ENCODE measurements at places on chromosomes 4 and X. TPM values are rescaled to one million over a fixed set of nuclear protein-coding genes. Genes with fewer than 3 reads are reported as not detected.
A peak's percentile ranks its signal among the peaks of the same experiment; 100 is the strongest.

DNA sequence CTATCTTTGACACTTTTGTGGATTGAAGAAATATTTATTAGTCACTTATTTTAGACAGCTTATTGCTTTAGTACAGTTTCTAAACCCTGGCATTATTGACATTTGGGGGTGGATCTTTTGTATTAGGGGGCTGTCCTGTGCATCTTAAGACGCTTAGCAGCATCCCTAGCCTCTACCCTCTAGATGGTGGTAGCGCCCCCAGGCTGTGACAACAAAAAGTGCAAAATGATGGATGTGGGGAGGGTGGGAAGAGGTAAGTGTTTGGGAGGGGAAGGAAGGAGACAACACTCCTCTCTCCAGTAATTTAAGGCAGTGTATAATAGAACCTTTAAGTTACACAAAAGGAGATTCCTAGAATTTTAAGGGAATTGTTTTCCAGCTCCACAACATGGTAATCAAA, 1210.6 kb downstream of the C4orf33 start:
- DNase-seq: no peak

SPANXD gene
- not detected for total RNA-seq

GRCh38 chrX:154117566-154117965, 20.0 kb upstream of the MECP2 start:
- no peak for DNase-seq

LDB2 gene
- 35.2 TPM for total RNA-seq

DNA sequence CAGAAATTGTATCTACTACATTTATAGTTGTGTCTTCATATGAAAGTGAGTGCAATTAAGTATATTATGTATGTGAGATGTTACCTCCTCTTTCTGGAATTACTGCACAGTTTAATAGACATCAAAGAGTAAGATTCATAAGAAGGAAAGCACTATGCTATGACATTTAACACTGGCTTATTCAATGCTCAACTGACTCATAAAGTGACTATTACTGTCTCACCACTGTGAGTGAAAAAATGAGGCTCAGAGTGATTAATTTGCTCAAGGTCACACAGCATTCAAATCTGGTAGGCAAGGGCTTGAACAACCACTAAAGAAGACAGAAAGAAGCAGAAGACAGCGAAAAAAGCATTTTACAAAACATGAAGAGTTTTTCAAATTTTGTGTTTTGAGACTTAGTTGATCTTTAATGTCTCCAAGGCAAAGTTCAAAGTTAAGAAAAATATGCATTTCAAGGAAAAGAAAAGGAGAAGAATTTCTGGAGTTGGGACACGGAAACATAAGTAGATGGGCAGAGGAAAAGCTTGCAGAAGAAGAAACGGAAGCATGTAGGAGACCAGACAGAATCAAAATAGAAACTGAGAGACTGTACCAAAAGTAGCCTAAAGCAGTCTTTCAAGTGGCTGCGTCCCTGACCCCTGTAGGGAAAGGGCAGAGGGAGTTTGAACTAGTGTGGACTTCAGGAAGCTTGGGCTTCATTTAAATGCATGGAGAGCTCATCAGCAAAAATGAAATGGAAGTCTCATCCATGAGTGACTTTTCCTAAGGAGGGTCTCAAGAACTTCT, 66.3 kb downstream of the KCNIP4 start:
- no peak for DNase-seq

DNA sequence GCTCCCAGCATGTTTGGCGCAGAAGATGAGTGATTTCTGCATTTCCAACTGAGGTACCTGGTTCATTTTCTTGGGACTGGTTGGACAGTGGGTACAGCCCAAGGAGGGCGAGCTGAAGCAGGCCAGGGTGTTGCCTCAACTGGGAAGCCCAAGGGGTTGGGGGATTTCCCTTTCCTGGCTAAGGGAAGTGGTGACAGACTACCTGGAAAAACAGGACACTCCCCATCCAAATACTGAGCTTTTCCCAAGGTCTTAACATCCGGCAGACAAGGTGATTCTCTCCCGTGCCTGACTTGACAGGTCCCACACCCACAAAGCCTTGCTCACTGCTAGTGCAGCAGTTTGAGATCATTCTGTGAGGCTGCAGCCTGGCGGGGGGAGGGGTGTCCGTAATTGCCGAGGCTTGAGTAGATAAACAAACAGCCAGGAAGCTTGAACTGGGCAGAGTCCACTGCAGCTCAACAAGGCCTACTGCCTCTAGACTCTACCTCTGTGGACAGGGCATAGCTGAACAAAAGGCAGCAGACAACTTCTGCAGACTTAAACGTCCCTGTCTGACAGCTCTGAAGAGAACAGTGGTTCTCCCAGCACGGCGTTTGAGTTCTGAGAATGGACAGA, 307.7 kb upstream of the ARSJ start:
- DNase-seq: no peak

DNA sequence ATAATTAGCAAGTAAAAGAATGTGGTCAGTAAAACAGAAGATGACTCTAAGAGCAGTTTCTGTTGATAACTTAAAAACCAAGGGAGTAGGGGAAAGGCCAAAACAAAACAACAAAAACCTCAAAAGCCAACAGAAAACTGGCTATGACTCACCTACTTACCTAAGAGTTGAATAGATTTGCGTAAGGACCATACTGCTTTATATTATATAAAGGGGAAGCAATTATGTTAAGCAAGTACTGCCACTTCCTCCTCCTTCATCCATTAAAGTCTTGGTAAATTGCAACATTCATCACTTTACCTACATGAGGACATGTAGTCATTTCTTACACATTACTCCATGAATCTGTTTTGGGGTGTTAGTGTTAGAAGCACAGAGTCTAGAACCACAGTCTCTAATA, 85.9 kb upstream of the FAM47A start:
- no peak for DNase-seq

GRCh38 chr4:28702571-28702970, 1841.9 kb downstream of the STIM2 start:
- DNase-seq: no peak

DNA sequence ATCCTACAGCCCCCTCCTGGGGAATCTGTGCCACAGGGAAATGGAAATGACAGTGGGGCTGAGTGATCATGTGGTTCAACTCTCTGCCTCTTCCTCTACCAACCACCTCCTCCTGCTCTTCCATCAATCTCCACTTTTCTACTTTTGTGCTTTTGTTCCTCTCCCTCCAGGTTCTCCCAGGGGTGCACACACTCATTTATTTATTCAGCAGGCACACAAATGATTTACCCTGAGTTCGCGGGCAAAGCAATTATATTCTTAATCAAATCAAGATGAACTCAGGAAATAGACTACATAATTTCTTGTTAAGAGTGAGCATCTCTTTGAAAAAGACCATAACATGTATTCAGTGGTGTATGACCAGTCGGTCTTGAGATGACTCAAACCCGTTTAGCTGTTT, 69.2 kb downstream of the VCX3A start:
- DNase-seq: no peak

PABPC1L2A gene
- total RNA-seq: not detected

GRCh38 chrX:50719614-50720013, 94.4 kb downstream of the SHROOM4 start:
- no peak for DNase-seq

DNA sequence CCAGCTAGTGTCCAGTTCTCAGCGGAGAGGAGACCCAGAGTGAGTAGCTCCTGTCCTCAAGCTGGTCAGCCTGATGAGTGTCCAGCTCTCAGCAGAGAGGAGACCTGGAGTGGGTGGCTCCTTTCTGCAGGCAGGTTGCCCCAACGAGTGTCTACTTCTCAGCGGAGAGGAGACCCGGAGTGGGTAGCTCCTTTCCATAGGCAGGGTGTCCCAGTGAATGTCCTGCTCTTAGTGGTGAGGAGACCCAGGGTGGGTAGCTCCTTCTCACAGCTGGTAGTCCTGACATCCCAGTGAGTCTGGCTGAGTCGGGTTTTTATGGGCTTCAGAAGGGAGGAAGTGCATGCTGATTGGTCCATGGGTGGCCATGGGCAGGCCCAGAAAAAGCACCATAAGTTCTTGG, 55.7 kb upstream of the NUDT6 start:
- no peak for DNase-seq

GRCh38 chrX:10618961-10619360, 1.4 kb downstream of the MID1 start:
- DNase-seq: no peak

DNA sequence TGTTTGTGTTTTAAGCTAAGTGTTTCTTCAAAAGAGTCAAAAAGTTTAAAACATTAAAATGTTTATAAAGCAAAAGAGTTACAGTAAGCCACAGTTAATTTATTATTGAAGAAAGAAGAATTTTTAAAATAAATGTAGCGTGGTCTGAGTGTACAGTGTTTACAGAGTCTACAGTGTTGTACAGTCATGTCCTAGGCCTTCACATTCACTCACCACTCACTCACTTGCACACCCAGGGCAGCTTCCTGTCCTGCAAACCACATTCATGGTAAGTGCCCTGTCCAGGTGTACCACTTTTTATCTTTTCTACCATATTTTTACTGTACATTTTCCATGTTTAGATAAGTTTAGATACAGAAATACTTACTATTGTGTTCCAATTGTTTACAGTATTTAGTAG, 239.7 kb upstream of the AGA start:
- DNase-seq: no peak

DNA sequence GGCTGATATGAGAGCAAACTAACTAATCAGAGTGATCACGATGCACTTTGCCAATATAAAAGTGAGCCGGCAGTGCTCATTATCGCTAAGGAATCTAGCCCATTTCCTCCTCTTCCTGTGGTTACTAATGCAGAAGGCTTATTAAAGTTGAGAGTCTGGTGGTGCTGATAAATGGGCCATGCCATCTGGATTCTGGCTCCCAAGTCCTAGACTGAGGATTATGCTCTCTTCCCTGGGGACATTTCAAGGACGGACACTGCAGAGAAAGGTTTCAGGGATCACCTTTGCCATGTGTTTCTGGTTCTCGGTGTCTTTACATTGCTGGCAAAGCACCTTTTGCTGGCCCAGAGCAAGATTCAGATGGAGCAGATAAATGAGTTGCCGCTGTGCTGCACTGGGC, 85.3 kb downstream of the RTL5 start:
- DNase-seq: peak; percentile 21

DNA sequence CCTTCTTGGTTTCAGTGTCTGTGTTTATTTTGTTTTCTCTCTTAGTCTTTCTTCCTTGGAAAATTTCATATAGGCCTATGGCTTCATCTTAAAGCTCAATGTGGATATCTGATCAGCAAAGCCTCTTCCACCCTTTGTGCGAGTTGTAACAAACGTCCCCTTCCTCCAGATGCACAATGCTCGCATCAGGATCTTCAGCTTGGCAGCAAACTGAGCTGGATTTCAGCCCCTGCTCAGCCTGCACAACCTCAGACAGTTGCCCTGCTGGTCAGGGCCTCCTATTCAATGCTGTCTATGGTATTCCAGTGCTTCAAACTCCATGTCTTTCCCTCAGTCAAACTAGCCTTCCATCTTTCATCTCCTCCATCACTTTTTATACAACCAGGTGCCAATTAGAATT, 309.4 kb downstream of the ARHGAP24 start:
- DNase-seq: no peak

TACR3 gene
- not detected for total RNA-seq

MAGEA10 gene
- not detected for total RNA-seq

GRCh38 chrX:107014936-107015335, 14.9 kb upstream of the MORC4 start:
- no peak for DNase-seq

HS6ST2 gene
- 0.26 TPM for total RNA-seq

- no peak for DNase-seq
These were observed 49.6 kb downstream of the PRPS1 start for GRCh38 chrX:107677909-107678308.

GRCh38 chr4:150244600-150244999, 166.4 kb downstream of the DCLK2 start:
- no peak for DNase-seq

CCKAR gene
- total RNA-seq: not detected

GRCh38 chrX:136353526-136354093, 52.8 kb downstream of the ADGRG4 start:
- no peak for DNase-seq

UBE2K gene
- 23.8 TPM for total RNA-seq

MAGEA9B gene
- not detected for total RNA-seq

GRCh38 chr4:183098019-183098722, 886 bp upstream of the WWC2 start:
- peak; percentile 71 for DNase-seq

SERTM2 gene
- not detected for total RNA-seq

GRCh38 chr4:173169428-173170181, 994 bp downstream of the GALNT7 start:
- peak; percentile 72 for DNase-seq

DNA sequence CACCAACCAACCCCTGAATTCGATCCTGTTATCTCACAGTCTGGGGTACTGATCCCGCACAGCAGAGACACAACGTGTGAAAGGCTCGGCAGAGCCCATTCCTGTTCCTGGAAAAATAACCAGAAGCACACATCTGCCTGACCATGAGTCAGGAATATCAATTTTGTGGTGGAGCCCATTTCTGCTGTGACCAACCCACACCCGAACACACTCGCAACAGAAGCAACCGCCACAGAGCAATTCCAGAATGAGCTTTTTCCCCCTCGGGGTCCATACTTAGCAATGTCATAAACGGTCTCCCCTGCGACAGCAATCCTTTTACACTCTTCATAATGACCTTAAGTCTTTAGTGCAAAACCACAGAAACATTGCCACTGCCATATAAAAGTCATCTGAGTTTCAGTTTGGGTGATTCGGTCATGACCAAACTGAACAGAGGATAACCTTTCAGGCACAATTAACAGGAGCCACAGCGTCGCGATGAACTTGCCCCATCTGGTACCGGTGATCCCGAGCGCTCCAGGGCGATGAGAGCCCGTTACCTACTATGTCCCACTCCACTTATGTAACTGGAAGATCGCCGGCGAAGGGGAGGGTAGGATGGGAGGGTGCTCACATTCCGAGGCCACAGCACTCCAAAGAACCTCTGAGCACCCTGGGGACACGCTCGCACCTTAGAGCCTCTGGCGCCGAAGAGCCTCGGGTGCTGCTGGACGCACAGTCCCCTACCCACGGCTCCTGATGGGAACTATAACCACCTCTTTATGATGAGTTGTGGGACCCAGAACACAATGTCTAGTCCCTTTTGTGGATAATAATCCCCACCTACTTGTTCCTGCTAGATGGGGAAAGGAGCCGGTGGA, 1.1 kb downstream of the MECP2 start:
- DNase-seq: no peak

TCEAL3 gene
- total RNA-seq: 31.2 TPM

GRCh38 chr4:8739317-8739716, 132.3 kb downstream of the HMX1 start:
- DNase-seq: peak; percentile 52

ATOH1 gene
- not detected for total RNA-seq

CLIC2 gene
- 12.5 TPM for total RNA-seq

GRCh38 chr4:907691-908425, 24.3 kb downstream of the GAK start:
- no peak for DNase-seq

GRCh38 chrX:10576777-10577447, 43.5 kb downstream of the MID1 start:
- DNase-seq: no peak

UPF3B gene
- 1.1 TPM for total RNA-seq

KCND1 gene
- 1.3 TPM for total RNA-seq

DNA sequence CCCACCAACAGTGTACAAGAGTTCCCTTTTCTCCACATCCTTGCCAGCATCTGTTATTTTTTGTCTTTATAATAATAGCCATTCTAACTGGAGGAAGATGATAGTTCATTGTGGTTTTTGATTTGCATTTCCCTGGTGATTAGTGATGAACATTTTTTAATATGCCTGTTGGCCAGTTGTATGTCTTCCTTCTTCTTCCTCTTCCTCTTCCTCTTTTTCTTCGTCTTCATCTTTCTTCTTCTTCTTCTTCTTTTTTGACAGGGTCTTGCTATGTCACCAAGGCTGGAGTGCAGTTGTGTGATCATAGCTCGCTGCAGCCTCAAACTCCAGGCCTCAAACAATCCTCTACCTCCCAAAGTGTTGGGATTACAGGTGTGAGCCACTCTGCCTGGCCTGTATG, 87.4 kb downstream of the CCDC160 start:
- no peak for DNase-seq

SRPX gene
- 81.8 TPM for total RNA-seq
